ENCODE measurements at places on chromosomes 4 and X.

GRCh38 chrX:45889471-45889870, 655.8 kb downstream of the ZNF674 start:
- no peak for DNase-seq

DNA sequence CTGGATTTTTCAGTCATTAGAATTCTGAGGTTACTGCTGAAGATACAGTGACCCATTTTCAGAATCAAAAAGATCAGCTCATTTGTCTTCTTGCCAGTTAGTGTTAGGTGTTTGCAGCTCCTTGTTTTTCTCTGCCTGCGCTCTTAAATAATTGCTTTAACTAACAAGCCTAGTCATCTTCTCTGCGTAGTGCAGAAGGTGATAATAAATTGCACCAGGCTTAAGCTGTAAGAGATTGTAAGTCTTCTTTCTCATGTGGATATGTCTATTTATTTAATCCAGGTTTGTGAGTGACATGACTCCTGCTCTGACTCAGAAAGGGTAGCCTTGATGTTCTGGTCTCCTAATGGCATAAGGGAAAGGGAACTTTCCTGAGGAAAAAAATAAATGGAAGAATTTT, 167.2 kb downstream of the CEP135 start:
- DNase-seq: no peak

DNA sequence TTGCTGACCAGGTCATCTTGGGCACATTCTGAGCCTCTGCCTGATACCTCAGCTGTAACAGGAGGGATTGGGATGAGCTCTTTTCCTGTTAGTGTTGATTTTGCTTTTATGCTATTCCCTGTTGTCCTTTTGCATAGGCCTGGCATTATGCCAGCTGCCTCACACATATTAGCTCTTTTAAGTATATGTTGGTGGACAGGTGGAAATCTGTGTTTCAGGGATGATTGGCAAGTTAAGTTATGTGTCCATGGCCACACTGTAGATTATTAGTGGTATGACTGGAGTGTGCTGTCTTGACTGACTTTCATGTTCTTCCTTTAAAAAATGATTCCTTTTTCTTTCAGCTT, 28.9 kb downstream of the NSD2 start:
- no peak for DNase-seq

DNA sequence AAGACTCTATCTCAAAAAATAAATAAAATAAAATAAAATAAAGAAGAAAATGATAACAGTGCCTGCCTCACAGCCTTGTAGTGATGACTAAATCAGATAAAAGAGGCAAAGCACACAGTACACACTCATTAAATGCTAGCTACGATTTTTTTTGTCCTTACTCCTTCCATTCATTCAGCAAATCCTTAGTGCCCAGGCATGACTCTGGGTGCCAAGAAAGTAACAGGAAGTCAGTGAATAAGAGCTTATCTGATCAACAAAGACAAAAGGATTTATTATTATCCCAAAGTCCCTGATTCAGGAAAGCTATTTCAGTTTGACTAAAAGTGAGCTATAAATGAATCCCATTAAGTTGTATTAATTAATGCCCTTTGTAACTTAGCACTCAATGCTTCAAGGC, 92.7 kb downstream of the SH3KBP1 start:
- no peak for DNase-seq

DNA sequence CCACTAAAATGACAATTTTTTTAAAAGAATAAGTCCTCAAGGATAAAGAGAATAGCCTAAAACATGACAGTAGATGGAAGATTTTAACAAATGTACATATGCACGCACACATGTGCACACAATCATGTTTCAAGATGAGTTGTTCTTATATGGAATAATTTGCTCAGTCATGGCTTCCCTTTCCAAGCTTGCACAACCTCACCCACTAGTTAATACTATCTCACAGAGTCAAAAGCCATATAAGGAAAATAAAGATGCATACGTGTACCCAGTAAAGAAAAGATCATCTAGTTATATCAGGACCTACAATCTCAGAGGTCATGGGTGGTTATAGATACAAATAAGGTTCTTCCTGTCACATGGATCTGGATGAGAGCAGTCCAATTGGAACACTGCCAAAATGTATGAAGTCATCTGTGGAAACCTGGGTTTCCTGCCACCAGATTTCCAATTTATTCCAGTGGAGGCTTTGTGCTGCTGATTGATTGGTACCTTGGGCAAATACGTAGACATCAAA, 56.1 kb downstream of the FAM13A start:
- DNase-seq: no peak
